Right lobe of liver (tissue), 6 donors: ENCODE measurements at places on chromosomes 3 and 15. TPM values are rescaled to one million over a fixed set of nuclear protein-coding genes. Genes with fewer than 3 reads are reported as not detected.

DNA sequence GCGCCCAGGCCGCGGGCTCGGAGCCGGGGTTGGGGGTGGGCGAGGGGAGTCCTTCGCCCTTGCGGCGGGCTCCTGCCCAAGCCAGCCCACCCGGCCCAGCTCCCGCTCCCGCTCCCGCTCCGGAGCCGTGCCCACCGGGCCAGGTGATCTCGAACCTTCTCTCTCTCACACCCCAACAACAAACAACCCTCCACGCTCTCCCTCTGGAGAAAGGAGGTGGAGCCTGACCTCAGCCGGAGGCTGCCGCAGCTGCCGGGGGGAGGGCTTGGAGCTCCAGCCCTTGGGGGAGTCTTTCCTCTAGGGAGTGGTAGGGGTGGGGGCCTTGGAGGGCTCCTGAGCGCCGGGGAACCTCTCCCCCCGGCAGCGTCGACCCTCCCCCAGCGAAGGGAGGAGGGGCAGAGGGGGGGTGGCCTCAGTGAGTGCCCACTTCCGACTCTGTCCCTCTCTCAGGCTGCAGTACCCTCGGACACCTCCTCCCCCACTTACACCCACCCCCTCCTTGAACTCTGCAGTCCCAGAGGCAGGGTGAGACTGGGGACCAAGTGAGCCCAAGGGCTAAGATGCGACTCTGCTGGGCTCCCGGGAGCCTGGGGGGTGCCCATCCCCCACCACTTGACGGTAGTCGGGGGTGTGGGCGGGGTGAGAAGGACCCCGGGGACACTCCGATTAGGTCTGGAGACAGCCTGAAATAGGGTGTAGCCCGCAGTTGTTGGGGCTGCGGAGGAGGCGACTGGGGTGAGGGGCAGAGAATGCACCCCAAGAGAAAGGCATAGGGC lies 4.4 kb upstream of the BAHD1 start:
- no peak for DNase-seq

DNA sequence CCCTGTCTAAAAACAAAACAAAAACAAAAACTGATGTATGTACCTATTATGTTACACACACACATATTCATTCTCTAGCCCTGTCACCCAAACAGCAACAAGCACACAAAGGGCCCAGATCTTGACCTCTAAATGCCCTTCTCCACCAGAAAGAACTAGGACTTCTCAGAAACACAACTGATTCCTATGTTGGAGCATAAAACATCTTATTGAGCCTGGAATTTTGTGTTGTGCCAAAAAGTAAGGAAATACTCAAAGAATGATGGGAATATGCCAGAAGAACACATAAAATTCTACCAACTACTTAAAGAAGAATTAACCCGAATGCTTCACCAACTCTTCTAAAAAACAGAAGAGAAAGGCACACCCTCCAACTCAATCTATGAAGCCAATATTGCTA lies 66.7 kb upstream of the OCA2 start:
- no peak for DNase-seq

Gene IL17RE
- total RNA-seq = 4.6 TPM

Gene MYO1E
- 72.9 TPM for total RNA-seq

DNA sequence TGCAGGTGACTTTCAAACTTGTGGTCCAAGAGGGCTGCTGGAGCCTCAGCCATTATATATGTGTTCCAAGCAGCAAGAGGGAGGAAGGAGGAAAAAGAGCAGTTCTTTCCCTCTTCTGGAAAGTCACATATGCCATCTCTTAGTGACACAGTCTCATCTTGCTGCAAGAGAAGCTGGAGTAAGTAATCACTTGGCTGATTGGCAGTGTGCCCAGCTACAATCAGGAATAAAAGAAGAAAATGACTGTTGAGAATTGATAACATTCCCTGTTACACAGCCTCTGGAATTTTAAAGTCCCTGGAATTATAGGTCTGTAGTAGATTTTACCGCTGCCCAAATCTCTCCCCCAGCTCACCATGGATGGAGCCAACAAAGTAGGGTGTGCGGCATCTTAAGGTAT lies 31.4 kb upstream of the LYZL4 start:
- no peak for DNase-seq

GRCh38 chr3:58375254-58375653 lies 42.6 kb downstream of the PXK start:
- no peak for DNase-seq

- DNase-seq = no peak
Observed at GRCh38 chr15:68299436-68299835, 21.9 kb downstream of the FEM1B start.

DNA sequence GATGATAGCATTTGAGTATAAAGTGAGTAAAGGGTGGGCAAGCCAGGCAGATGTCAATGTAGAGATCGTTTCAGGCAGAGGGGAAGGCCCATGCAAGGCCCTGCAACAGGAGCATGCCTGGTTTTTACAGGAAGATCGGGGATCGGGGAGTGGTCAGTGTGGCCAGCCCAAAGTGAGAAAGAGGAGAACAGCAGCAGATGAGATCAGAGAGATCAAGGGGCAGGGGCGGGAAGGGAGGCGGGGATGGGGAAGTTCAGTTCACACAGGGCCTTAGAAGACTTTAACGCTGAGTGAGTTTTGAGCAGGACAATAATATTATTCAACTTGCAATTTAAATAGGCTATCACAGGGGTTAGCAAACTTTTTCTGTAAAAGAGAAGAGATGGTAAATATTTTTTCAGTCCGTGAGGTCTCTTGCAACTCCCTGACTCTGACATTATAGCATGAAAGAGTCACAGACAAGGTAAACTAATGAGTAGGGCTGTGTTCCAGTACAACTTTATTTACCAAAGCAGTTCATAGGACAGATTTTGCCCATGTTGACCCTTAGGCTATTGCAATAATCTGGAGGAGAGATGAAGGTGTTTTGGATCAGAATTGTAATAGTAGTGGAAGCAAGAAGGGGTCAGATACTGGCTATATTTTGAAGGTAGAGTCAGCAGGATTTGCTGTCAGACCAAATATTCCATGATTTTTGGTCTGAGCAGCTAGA lies 12.4 kb upstream of the CD47 start:
- DNase-seq = peak; percentile 39

Gene TMC3
- not detected for total RNA-seq

Gene ANKUB1
- not detected for total RNA-seq

Gene SLC28A2
- total RNA-seq = 0.81 TPM

GRCh38 chr3:16447135-16447534 lies 66.4 kb downstream of the RFTN1 start:
- no peak for DNase-seq

Gene CNOT10
- total RNA-seq = 13.4 TPM

DNA sequence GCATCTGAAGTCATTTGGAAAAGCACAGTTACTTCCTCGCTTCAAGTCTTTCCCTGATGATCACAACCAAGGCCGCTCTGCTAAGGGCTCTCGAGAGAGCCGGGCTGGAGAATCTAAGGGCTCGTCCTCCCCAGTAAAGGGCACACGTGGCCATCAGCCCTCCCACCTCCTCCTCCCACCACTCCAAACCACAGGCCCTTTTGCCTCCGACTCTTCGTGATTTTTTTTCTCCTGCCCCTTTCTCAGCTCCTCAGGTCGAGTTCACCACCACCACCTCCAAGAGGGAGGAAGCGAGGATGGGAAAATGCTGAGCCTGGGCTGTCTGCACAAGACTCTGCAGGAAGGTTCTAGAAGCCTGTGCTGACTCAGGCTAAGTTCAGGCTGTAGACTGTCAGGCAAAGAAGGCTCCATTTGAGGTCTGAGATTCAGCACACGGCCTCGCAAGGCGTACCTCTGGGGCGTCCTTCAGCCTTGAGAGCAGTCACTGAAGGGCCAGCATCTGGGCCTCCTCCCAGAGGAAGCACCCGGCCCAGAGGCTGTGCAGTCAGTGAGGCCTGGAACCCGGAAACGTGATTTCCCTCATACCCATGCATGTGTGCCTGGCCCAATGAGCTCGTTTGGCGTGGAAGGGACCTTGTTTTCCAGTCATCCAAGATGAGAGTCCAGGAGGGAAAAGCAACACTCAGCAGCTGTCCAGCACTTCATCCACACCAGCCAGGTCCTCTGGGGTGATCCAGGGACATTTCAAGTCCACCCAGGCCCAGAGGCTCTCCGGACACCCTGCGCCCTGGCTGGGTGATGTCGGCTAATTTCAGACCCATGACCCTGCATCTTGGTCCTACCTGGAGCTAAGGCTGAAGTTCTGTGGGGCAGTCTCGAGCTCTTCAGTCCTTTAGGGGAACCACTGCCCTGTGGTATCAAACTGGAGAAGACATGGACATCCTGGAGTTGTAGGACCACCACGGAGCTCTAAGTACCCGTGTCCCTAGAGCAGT lies 196.8 kb downstream of the XXYLT1 start:
- DNase-seq = peak; percentile 36

DNA sequence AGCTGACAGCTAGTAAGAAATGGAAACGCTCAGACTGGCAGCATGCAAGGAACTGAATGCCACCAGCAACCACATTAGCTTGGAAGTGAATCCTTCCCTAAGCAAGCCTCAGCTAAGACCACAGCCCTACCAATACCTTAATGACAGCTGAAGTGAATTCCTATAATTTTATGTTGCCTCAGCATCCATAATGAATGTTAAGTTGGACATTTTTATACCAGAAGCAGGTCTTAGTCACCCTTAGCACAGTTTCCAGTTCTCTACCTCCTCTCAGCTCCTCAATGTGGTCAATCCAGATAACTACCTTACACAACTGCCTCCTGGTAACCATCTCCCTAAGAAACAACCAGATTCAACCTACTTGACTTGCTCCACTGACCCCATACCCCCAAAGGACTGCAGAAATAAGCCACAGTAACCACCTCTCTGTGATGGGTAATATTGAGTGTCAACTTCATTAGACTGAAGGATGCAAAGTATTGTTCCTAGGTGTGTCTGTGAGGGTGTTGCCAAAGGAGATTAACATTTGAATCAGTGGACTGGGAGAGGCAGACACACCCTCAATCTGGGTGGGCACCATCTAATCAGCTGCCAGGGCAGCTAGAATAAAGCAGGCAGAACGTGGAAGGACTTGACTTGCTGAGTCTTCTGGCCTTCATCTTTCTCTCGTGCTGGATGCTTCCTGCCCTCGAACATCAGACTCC lies 33.5 kb downstream of the NEDD4 start:
- no peak for DNase-seq

GRCh38 chr3:44104668-44105321 lies 136.9 kb upstream of the TOPAZ1 start:
- no peak for DNase-seq

GRCh38 chr3:16350597-16351318 lies 85.7 kb downstream of the OXNAD1 start:
- DNase-seq = no peak

GRCh38 chr3:102165367-102165766 lies 269.4 kb upstream of the ZPLD1 start:
- no peak for DNase-seq

- no peak for DNase-seq
Observed at GRCh38 chr3:48270306-48270705, 29.4 kb downstream of the ZNF589 start.

DNA sequence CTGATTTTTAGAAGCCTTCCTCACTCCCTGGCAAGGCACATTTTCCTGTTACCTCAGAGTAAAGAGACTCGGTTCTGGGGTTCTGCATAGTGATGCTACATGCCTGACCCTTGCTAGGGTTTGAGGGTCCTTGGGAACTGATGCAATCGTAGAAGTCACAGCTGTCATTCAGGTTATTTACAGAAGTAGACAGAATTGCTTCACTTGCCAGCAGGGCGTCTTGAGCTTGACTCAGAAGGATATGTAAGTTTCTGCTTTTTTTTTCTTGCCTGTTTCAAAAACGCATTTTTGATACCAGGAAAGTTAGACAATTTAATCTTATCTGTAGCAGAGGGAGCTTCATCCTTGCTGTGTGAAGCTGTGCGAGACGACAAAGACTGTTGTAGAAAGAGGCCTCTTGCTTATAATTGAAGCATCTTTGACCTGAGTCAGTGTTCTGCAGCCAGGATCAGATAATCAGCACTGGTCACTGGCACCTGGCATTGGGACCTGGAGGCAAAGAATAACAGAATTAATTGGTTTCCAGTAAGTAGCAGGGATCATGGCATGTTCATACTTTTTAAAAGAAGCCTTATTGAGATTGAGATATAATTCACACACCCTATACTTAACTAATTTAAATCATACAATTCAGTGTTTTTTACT lies 24.8 kb downstream of the CACNA1D start:
- DNase-seq = no peak

Gene EPHA6
- total RNA-seq = not detected

DNA sequence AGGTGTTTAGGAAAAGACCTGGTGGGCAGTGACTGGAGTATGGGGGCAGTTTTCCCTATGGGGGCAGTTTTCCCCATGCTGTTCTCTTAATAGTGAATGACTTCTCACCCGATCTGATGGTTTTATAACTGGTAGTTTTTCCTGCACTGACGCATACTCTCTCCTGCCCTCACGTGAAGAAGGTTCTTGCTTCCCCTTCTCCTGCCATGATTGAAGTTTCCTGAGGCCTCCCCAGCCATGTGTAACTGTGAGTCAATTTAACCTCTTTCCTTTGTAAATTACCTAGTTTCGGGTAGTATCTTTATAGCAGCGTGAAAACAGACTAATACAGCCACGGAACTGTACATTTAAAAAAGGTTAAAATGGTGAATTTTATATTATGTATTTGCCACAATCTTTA lies 25.0 kb upstream of the CHRNB4 start:
- DNase-seq = no peak

DNA sequence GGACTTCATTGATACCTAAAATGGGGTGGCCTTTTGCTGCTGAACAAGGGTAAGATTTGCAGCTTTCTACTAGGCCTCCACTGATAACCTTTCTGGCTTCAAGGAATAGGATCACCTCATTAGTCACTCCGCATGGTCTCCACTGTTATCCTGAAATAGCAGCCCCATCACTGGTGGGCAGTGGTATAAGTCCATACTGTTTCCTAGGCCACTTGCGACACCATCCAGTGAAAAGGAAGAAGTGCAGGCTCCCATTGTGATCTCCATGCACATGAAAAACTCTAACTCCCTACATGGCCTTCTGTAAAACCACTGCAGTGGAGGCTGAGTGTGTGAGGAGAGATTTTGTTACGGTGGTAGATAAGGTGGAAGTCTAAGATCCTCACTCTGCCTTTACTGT lies 1455.9 kb downstream of the SI start:
- no peak for DNase-seq

DNA sequence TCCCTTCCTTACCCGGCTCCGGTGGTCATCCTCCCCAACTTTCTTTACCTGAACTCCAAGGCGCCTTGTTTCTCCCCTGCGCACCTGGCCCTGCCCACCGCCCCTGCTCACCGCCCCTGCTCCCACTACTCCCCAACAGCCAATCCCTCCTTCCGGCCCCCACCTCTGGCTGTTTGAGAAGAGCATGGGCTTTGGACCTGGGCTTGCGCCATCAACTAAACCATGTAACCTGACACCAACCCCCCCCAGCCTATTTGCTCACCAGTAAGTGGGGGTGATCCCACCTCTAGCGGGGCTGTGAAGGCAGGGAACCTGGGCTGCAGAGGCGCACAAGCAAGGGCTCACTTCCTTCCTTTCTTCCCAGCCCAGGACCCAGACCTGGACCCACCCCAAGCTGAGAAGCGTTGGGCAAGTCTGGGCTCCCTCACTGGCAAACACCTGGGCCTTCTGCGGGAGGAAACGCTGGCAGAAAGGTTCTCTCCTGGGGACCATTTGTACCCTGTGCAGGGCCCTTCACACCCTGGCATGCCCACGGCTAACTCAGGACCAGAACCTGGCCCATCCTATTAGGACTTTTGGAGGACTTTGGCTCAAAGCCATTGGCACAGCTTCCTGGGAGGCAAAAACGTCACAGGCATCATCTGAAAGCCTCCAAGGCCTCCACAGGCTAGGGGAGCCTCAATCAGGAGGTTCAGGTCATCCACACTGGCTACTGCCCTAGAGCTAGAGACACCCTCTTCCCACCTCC lies at the start of gene PLXNB1:
Gene PLXNB1 (minus strand): TSS at position 127 of the 748 bp plus-strand sequence. CDS start 5,475 bp downstream, outside the sequence.
- DNase-seq = peak; percentile 97
